ENCODE measurements at places on chromosomes 11 and 22.

DNA sequence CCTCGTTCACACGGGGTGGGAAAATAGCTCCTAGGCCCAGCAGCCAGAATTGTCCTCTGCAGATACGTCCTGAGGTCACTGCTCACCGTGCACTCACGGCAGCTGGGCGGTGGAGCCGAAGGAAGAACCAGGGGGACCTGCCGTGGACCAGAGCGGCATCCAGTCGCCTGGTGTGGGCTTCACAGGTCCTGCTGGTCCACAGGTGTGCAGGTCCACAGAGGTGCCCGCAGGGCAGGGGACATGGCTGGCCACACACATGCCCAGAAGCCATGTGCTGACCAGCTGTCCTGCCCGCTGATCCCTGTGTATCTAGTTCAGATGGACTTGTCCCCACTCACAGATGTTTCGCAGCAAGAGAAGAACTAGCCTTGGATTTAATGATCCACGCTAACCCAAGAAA lies 10.6 kb upstream of the PKP3 start:
- DNase-seq, result no peak

DNA sequence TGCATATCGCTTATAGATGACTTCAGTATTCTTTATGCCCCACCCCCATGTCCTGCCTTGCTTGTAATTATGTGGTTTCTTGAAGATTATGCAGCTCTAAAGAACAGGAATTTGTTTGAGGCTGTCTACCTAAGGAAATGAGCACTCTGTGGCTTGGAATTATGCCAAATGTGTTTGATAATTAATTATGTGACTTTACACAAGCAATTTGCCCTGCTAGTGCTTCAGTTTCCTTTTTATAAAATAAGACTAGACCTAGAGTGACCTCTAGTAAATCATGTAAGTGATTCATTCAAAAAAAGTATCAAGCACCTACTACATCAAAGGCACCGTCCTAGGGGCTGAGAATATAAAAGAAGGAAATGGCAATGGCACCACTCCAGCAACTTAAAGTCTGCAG lies 491.5 kb upstream of the KIRREL3 start:
- DNase-seq, result no peak

GRCh38 chr11:36130401-36130800 lies 158.8 kb downstream of the COMMD9 start:
- no peak for DNase-seq

DNA sequence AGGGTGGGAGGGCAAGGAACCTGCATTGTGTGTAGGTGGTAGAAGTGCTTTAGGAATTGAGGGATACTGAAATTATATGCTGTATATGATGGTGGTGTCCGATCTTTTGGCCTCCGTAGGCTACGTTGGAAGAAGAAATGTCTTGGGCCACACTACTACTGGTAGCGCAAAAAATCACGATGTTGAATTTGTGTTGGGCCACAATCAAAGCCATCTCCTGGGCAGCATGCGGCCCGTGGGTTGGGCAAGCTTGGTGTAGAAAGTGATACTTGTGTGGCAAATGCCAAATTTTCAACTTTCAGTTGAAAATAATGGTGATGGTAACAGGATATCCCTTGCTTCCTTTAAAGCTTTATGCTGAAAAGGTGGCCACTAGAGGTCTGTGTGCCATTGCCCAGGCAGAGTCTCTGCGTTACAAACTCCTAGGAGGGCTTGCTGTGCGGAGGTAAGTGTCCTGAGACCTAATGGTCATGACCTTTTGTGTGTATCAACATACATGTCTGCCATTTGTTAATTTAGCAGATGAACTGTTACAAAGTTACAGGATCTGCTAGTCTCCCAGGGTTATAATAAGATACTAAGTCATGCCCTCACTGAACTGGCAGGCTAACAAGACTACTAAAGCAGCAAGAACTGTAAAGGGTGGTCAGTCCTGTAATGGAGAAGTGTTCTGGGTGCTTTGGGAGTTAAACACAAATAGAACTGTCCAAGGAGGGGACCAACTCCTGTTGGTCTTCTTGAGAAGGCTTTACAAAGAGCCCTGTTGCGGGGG lies 2.9 kb downstream of the RPS3 start:
- no peak for DNase-seq

DNA sequence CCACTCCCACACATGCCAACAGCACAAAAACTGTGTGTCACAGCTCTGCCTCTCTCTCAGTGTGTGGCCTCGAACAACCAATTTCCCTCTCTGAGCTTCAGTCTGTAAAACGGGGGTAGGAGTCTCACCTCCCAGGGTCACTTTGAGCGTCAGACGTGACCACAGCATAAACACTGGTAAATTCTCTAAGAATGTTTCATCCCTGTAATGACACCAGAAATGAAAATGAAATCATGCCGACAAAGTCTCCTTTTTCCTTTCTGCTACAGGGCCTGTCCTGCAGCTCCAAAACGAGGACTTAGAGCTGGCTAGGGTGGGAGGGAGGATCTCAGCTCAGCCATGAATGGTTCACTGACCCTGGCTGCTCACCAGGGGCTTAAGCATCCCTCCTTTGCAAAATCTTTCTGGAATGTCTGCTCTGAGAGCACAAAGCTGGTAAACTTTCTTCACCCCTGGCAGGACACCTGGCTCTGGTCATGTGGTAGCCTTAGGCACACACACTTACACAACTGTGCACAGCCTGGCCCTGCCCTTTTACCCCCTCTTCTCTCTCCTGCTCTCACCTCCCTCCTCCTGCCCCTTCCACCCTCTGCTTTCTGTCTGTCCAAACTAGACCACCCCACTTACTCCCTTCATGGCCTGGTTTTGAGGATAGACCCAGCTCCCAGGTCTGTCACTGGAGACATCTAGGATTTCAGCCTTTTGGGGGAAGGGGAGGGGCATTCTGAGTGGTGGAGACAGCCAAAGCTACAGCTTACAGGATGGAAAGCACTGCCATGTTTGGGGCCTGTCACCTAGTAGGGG lies 12.3 kb upstream of the TSKU start:
- no peak for DNase-seq

GRCh38 chr11:118841469-118842242 lies 42.0 kb upstream of the CXCR5 start:
- DNase-seq, result no peak

DNA sequence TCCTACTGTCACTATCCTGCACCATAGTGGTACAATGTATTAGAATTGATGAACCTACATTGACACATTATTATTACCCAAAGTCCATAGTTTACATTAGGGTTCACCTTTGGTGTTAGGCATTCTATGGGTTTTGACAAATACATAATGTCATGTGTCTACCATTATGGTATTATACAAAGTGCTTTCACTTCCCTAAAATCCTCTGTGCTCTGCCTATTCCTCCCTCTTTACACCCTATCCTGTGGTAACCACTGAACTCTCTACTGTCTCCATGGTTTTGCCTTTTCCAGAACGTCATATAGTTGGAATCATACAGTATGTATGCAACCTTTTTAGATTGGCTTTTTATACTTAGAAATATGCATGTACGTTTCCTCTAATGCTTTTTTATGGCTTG lies 51.5 kb downstream of the CCDC15 start:
- no peak for DNase-seq

- DNase-seq, result no peak
These were observed 55.6 kb upstream of the LARGE1 start for GRCh38 chr22:33975841-33976240.

GRCh38 chr11:7020183-7020917 lies at the start of the genes NLRP14 and ZNF214:
TSS of gene NLRP14 (plus strand) at chr11:7020479. CDS start at chr11:7038587, 18,108 bp downstream.
TSS of gene ZNF214 (minus strand) at chr11:7020346. CDS start at chr11:7002835, 17,511 bp downstream.
- DNase-seq, result peak; percentile 71

- no peak for DNase-seq
These were observed 117.7 kb downstream of the VPREB1 start for GRCh38 chr22:22362311-22362710.

GRCh38 chr11:8858808-8859207 lies 52.2 kb upstream of the AKIP1 start:
- DNase-seq, result no peak

DNA sequence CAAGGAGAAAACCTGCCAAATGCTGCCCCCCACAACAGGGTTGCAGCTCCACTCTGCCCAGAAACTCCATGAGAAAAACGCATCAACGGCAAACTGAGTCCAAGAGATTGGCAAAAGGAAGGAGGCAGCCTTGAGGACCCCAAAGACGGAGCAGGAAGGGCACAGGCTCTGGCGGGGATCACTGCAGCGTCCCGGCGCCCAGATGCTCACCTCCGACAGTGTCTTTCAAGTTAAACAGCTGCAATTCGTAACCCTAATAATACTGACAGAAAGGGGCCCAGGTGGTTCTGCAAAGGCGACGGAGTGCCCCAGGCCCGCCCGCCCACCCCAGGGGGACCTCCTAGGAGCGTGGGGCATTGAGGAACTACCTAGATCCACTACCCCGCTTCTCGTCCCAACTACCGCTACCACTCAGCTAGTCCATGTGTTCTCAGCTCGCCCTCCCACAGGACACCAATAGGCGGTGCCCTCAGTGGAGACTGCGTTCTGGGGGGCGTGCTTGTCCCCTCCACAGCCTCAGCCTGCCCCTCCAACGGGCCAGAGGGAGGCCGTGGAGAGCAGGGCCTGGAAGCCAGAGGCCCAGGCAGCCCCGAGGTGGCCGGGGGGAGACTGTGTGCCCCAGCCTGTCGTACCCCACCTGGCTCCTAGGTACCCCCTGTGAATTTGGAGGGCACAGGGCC lies 127.4 kb downstream of the PHF21B start:
- DNase-seq, result no peak

DNA sequence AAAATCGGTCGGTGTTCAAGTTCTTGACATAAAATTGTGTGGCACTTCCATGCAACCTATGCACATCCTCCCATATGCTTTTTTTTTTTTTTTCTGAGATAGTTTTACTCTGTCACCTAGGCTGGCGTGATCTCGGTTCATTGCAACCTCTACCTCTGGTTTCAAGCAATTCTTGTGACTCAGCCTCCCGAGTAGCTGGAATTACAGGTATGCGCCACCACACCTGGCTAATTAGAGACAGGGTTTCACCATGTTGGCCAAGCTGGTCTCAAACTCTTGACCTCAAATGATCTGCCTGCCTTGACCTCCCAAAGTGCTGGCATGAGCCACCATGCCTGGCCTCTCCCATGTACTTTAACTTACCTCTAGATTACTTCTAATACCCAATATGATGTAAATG lies 15.0 kb downstream of the GLB1L3 start:
- DNase-seq, result no peak

GRCh38 chr11:111370902-111371578 lies 8.0 kb downstream of the POU2AF1 start:
- no peak for DNase-seq

GRCh38 chr22:20660441-20661054 lies 113.4 kb upstream of the SERPIND1 start:
- no peak for DNase-seq
